T-cell (primary cell): ENCODE measurements at places on chromosomes 4 and X. TPM values are rescaled to one million over a fixed set of nuclear protein-coding genes. Genes with fewer than 3 reads are reported as not detected.

GRCh38 chr4:73066928-73067327 lies 2.6 kb downstream of the COX18 start:
- peak; percentile 10 for DNase-seq

CNOT6L gene
- 207 TPM for total RNA-seq

NLRP2B gene
- total RNA-seq: not detected

DNA sequence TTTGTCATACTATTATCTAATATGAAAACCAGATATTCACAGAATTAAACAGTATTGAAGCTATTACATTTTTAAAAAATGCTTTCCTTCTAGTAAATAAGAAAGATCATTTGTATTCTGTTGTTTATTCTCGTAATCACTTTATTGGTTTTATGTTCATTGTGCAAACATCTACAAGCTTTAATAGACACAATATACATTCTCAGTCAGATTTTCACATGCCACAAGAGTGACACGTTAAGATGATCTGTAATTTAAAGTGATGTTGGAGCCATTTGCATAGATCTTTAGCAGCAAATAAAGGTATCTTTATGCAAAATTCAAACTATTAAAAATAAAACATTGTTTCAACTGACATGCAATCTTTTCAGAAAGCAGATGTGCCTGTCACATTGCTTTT lies 469.9 kb downstream of the PCDH11X start:
- no peak for DNase-seq

DNA sequence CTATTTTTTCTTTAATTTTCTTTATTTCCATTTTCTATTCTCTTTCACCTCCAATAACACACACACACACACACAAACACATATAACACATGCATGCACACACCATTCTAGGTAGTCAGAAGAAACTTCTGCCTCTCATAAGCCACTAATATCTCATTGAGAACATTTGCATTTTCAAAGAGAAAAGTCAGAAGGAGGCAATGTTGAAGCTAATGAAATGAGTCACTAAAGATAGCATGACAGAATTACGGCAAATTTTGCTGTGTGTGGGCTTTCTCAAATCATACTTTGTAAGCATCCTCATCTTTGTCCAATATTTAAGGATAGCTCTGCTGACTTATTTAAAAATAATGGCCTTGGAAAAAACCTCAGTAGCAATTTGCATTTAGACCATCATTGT lies 291.3 kb downstream of the GUCY2F start:
- DNase-seq: no peak

DNA sequence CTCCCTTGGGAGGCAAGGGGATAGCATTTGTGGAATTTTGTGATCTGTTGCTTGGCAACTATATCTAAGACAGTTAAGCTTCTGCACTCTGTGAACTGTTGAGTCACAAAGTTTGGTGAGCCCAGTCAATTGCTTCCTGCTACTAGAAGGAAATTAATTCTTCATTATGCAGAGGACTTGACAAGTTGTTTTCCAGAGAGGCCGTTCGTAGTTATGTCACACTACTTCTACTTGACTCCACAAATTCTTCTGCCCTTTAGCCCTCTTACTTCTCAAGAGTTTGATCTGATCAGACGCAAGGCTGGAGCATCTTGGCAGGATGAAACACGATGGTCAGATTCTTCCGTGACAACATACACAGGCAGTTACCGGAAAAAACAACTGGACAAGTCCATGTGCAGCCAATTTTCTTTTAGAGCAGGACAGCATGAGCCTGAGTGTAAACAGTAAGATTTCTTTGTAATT lies at the start of gene C4orf51:
Gene C4orf51 (plus strand): TSS at position 156 of the 465 bp plus-strand sequence. CDS start 58 bp downstream, at position 214.
- DNase-seq: no peak

DDIT4L gene
- total RNA-seq: not detected

GRCh38 chr4:81675791-81676393 lies 204.2 kb upstream of the RASGEF1B start:
- no peak for DNase-seq

DNA sequence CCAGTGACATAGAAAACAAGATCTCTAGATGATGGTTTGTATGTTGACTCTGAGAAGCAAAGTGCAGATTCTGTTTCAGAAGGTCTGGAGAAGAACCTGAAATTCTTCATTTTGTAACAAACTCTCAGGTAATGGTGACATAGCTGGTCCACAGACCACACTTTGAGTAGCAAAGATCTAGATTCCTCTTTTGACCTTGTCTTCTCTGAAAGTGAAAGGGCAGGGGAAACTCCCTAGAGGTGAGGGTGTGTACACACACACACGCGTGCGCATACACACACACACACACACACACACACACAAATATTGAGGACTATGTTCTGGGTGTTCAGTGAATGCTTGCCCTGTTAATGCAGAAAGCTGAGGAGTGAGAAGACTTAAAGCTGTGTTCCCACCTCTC lies 110.1 kb downstream of the NHSL2 start:
- peak; percentile 29 for DNase-seq

PNMA6A gene
- total RNA-seq: 0.54 TPM

GRCh38 chrX:15606136-15606535 lies 5.4 kb upstream of the ACE2 start:
- no peak for DNase-seq
